Prostate gland (tissue), 2 donors: ENCODE measurements at places on chromosomes 12 and 14.

- no peaks in the 10 kb centered on the region for H3K36me3 ChIP-seq
- H3K27me3 ChIP-seq, result no peaks in the 10 kb centered on the region
- H3K4me1 ChIP-seq, result peaks cover 5% of the 10 kb centered on the region
- H3K27ac ChIP-seq, result no peak overlapping the region
- H3K4me3 ChIP-seq, result no peak overlapping the region
These were observed 8.4 kb downstream of the OR6S1 start for GRCh38 chr14:20632831-20633691.

DNA sequence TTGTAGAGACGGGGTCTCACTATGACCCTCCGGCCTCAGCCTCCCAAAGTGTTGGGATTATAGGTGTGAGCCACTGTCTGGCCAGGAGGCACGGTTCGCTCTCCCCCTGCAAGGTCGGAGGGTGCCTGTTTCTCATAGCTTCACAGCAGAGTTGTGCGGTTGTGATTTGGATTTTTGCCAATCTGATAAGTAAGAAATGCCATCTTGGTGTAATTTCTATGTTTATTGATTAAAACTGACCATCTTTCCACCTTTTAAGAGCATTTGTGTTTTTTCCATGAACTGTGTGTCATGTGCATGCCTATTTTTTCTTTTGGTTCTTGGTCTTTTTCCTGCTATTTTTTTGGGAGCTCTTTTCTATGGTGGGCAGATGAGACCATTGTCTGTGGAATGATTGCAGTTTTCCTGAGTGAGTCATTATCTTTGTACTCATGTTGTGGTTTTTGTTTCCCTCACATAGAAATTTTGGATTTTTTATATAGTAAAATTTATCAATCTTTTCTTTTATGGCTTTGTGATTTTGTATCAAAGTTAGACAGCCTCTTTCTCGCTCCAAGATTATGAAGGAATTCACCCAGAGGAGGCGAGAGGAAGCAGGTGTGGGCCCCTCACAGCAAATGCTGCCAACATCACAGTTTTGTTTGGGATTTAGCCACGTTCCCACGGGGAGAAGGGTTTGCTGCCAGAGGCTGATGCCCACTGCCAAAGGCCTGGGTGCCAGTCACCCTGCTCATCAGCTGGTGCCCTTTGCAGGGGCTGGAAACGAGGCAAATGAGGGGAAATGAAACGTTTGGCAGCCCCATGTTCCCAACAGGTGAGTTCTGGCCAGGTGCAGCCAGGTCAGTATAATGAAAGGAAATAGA, 47.2 kb downstream of the RFX4 start:
- no peaks in the 10 kb centered on the region for H3K27me3 ChIP-seq
- no peaks in the 10 kb centered on the region for H3K4me1 ChIP-seq
- no peak overlapping the region for H3K4me3 ChIP-seq
- H3K27ac ChIP-seq, result no peak overlapping the region
- no peak for DNase-seq

DNA sequence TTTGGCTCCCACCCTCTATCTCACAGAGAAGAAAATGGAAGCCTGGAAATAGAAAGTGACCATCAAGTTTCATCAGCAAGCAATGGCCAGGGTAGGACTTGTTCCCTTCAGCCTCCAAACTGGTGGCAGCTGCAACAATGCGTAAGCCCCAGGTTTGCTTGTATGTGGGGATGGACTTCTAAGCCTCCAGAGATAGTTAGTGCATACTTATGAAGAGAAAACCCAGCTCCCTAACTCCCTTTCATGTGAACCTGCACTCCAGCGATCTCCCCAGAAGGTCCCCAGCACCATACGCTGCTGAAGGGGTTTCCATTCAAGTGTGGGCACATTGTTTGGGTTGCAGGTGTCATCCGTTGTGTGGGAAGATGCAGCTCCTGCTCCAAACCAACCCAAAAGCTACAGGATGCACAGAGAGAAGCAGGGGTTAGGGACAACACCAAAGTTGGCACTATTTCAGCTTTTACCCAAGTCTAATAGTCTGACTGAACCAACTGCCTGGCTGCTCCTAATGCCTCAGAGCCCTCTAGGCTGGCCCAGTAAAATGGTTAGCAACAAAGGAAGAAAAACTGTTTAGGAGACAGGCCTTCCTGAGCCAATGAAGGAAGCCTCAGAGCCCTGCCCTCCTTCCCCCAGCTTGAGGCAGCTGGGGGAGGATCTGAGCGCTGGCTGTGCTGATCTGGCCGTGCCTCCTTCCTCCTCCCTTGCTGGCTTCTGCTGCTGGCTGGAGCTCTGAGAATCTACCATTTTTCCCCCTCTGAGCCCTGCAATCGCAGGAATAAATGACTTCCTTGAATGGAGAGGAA, 12.3 kb downstream of the ZFP36L1 start:
- H3K36me3 ChIP-seq, result no peaks in the 10 kb centered on the region
- H3K27me3 ChIP-seq, result no peaks in the 10 kb centered on the region
- no peak for DNase-seq
- H3K27ac ChIP-seq, result peak overlapping the region; percentile 66

GRCh38 chr12:122293081-122293480, 26.8 kb upstream of the VPS33A start:
- no peaks in the 10 kb centered on the region for H3K4me1 ChIP-seq
- no peaks in the 10 kb centered on the region for H3K27me3 ChIP-seq
- DNase-seq, result no peak
- peaks cover 2% of the 10 kb centered on the region for H3K36me3 ChIP-seq
- H3K27ac ChIP-seq, result no peak overlapping the region

- no peaks in the 10 kb centered on the region for H3K36me3 ChIP-seq
- H3K27ac ChIP-seq, result peak overlapping the region; percentile 62
- H3K4me1 ChIP-seq, result peaks cover 15% of the 10 kb centered on the region
- no peak overlapping the region for H3K4me3 ChIP-seq
- no peak for DNase-seq
- H3K27me3 ChIP-seq, result no peaks in the 10 kb centered on the region
These were observed 9.4 kb downstream of the SPRYD3 start for GRCh38 chr12:53069621-53070410.

- DNase-seq, result no peak
- H3K4me3 ChIP-seq, result no peak overlapping the region
- no peak overlapping the region for H3K27ac ChIP-seq
These were observed 59.6 kb downstream of the PPFIA2 start for GRCh38 chr12:81699551-81699950.

DNA sequence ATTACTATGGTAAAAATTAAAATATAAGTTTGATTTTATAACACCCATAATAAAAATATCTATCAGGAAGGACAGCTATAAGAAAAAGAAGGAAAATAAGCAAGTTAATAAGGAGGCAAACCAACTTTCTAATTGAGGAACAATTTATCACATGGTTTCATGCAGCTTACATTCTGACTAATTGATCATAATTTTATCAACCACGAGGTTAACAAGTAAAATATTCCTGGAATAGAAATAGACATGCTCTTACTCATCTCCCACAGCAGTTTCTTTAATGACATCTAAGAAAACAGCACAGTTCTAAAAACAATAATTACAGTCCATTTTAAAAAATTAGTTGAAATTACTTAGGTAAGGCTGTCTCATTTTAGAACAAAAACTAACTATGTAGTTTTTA, 130.8 kb upstream of the KRR1 start:
- H3K36me3 ChIP-seq, result no peaks in the 10 kb centered on the region
- H3K27me3 ChIP-seq, result no peaks in the 10 kb centered on the region
- no peaks in the 10 kb centered on the region for H3K4me1 ChIP-seq
- no peak overlapping the region for H3K27ac ChIP-seq

- H3K27me3 ChIP-seq, result no peaks in the 10 kb centered on the region
- no peaks in the 10 kb centered on the region for H3K4me1 ChIP-seq
- DNase-seq, result no peak
- no peaks in the 10 kb centered on the region for H3K36me3 ChIP-seq
- no peak overlapping the region for H3K4me3 ChIP-seq
These were observed 42.3 kb upstream of the GLIPR1 start for GRCh38 chr12:75438059-75438754.

GRCh38 chr14:23259426-23259825, 21.7 kb downstream of the RNF212B start:
- no peaks in the 10 kb centered on the region for H3K4me1 ChIP-seq
- no peak for DNase-seq
- no peaks in the 10 kb centered on the region for H3K36me3 ChIP-seq

GRCh38 chr12:124318278-124319020, 23.6 kb downstream of the RFLNA start:
- H3K4me1 ChIP-seq, result no peaks in the 10 kb centered on the region
- peaks cover 1% of the 10 kb centered on the region for H3K36me3 ChIP-seq
- no peak for DNase-seq

GRCh38 chr14:57085801-57086200, 182.9 kb downstream of the EXOC5 start:
- no peak overlapping the region for H3K4me3 ChIP-seq
- H3K4me1 ChIP-seq, result no peaks in the 10 kb centered on the region
- no peaks in the 10 kb centered on the region for H3K36me3 ChIP-seq
- H3K27me3 ChIP-seq, result no peaks in the 10 kb centered on the region
- no peak overlapping the region for H3K27ac ChIP-seq

GRCh38 chr12:63912651-63913050, 68.2 kb downstream of the SRGAP1 start:
- no peak for DNase-seq
- H3K27me3 ChIP-seq, result no peaks in the 10 kb centered on the region
- no peaks in the 10 kb centered on the region for H3K4me1 ChIP-seq
- H3K4me3 ChIP-seq, result no peak overlapping the region

DNA sequence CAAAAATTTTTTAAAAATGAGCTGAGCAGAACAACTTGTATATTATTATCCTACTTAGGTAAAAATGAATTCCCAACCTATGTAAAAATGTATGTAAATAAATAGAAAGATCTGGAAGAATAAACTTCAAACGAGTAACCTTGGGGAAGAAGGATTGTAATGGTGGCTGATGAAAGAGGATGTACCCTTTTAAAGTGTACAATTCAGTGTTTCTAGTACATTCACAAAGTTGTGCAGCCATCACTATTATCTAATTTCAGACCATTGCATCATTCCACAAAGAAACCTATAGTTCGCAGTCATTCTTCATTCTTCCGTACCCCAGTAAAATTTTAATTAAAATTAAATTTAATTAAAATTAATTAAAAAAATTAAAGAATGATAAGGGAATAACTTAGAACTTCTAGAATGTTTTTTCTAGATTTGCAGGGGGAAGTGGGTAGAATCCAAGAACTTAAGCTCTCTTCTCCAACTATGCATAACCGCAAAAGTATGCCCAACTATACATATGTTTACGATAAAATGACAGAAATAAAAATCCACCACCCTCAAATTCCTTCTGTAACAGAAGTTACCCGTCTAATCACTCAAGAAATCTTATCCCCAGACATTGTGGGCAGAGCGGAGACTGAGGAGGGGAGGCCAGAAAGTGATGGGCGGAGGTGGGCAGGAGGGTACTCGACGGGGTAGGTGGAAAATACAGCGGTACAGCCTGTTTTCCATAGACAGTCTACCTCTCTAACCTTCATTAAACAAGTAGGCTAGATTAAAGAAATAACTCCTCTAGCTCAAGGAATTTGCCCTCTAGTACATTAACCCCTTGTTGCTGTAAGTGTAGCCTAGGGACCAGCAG, 921 bp downstream of the DEPDC4 start:
- H3K4me3 ChIP-seq, result peak overlapping the region; percentile 92
- H3K27me3 ChIP-seq, result no peaks in the 10 kb centered on the region
- peak overlapping the region; percentile 97 for H3K27ac ChIP-seq
- no peaks in the 10 kb centered on the region for H3K36me3 ChIP-seq
- no peak for DNase-seq

DNA sequence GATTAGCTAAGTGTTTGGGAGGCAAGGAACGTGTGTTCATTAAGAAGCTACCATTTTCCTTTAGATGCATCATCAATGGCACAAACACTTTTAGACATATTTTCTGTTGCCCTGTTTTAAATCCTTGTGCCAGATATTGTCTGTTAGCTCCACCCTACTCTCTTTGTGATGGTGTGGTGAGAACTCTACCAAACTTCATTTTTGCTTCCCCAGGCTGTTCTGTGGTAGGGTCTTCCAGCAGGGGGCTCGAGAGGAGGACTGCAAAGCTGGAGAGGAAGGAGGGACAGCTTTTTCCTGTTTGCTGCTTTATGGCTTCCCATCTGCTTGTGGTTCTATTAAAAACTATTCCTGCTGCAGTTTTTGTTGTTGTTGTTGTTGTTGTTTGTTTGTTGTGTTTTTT, 23.8 kb upstream of the STRAP start:
- DNase-seq, result no peak
- no peaks in the 10 kb centered on the region for H3K4me1 ChIP-seq
- H3K4me3 ChIP-seq, result no peak overlapping the region
- no peak overlapping the region for H3K27ac ChIP-seq
- no peaks in the 10 kb centered on the region for H3K27me3 ChIP-seq

GRCh38 chr14:44151130-44151820, 355.8 kb downstream of the FSCB start:
- H3K36me3 ChIP-seq, result no peaks in the 10 kb centered on the region
- H3K4me1 ChIP-seq, result no peaks in the 10 kb centered on the region
- no peak for DNase-seq
- no peak overlapping the region for H3K27ac ChIP-seq

DNA sequence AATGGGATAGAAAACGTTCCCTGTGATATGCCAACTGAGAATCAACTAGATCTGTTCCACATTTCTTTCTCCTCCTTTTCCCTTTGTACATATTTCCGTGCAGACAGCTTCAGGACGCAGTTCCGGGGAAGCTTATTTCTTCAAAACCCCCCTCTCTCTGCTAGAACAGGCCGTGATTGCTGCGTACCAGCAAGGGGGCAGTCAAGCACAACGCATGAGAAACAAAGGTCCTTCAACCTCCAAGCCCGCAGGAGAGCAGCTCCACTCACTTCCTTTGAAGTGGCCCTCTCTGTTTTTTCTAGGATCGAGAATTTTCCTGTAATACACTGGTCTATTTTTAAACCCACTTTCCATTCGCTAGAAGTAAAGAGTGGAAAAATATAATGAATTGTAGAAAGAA, 80.8 kb downstream of the ZNF664 start:
- no peak overlapping the region for H3K4me3 ChIP-seq
- H3K36me3 ChIP-seq, result no peaks in the 10 kb centered on the region
- DNase-seq, result peak; percentile 33
- H3K27me3 ChIP-seq, result no peaks in the 10 kb centered on the region
- no peak overlapping the region for H3K27ac ChIP-seq

DNA sequence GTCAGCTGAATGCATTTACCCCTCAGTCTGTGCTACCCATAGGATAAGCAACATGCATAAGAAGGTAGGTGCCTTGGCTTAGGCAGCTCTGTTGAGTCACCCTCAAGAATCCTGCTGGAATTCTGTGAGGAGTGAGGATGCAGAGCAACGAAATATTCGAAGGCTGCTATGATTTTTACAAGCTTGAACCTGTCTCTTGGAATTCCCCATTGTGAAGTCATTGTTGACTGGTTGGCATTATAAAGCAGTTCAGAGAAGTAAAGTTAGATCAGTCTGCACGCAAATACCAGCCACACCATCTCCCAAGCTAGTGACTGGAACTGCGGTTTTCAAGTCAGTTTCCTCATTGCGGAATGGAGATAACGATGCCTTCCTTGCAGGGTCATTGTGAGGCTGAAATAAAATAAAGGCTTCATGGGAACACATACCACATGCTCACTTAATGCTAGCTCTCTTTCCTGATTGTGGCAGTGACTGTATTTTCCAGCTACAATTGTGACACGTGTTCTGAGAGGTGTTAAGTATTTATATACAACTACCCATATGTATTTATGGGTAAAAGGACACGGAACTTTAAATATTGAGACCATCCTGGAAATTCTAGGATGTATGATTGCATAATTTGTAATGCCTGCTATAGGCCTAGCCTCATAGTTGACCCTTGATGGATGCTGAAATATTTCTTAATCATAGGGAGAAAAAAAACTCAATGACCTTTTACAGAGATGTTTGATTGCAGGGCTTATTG, 96.7 kb downstream of the ETV6 start:
- peak; percentile 47 for DNase-seq
- no peak overlapping the region for H3K27ac ChIP-seq
- no peaks in the 10 kb centered on the region for H3K27me3 ChIP-seq
- no peaks in the 10 kb centered on the region for H3K4me1 ChIP-seq

GRCh38 chr12:50097952-50098351, 5.9 kb upstream of the GPD1 start:
- H3K27me3 ChIP-seq, result no peaks in the 10 kb centered on the region
- no peak for DNase-seq
